ENCODE measurements at places on chromosomes 1 and 21. TPM values are rescaled to one million over a fixed set of nuclear protein-coding genes. Genes with fewer than 3 reads are reported as not detected.

The SPRR1A gene
- not detected for total RNA-seq

The TRIM62 gene
- total RNA-seq: 5.6 TPM

The HOOK1 gene
- total RNA-seq: 0.90 TPM

GRCh38 chr1:112722601-112723510, 7.7 kb upstream of the PPM1J start:
- no peak for DNase-seq

The CHIA gene
- total RNA-seq: not detected

DNA sequence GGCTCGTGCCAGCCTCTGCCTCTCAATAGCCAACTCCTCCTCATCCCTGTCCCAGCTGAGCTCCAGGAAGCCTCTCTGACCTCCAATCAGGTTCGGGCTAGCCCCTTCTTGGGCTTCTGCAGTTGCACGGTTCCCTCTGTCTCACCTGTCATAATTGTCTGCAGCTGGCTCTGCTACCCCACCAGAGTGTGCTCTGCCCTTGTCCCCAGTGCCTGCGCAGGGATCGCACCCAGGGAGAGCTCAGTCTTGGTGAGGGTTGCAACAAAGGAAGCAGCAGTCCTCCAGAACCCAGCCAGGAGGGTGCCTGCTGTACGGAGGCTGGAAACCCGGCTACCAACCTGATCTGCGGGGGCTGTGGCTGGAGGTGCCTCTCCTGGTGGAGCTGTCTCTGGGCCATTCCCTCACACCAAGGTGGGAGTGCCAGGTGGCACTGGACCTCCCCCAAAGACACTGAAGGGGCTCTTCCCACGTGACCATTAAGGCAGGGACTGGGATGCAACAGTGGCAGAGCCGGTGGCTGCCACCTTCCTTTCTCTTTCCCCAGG, 63.5 kb upstream of the DMRTB1 start:
- no peak for DNase-seq

The KLHL20 gene
- 15.4 TPM for total RNA-seq

- DNase-seq: no peak
Observed at GRCh38 chr21:44654576-44655175, at the start of gene KRTAP12-4. Gene KRTAP12-4 (minus strand): TSS chr21:44654659. CDS start chr21:44654614, 45 bp downstream.

DNA sequence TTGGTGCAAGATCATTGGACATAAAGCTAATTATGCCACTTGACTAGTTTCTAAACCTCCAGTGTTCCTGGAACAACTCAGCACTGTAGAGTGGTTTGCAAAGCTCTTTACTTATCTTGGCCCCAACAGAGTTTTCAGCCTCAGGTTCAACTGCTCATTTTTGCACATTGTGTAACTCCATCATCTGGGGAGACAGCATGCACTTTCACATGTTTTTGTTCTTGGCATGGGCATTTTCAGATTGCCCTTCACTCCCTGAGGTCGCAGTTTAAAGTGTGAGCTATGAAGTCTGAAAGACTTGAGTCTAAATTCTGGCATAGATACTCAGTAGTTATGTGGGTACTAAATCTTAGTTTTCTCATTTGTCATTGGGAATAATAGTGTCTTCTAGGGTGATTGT, 5.1 kb downstream of the USP16 start:
- no peak for DNase-seq

DNA sequence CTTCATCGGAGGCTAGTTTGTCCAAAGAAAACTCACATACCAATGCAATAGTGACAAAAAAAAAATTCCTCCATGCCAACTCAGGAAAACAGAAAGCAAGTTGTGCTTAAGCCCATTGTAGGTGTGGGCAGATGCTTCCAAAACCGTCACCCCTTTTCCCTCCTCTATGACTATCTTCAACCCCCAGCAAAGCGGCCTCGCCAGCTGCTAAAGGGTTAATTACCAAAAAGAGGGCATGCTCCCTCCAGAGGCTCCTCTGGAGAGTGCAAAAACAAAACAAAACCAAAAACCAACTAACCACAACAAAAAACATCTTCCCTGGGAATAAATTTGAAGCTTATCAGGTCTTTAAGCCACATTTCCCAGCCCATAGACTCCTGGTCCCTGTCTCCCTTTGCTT, 1.2 kb downstream of the LMOD1 start:
- DNase-seq: no peak

DNA sequence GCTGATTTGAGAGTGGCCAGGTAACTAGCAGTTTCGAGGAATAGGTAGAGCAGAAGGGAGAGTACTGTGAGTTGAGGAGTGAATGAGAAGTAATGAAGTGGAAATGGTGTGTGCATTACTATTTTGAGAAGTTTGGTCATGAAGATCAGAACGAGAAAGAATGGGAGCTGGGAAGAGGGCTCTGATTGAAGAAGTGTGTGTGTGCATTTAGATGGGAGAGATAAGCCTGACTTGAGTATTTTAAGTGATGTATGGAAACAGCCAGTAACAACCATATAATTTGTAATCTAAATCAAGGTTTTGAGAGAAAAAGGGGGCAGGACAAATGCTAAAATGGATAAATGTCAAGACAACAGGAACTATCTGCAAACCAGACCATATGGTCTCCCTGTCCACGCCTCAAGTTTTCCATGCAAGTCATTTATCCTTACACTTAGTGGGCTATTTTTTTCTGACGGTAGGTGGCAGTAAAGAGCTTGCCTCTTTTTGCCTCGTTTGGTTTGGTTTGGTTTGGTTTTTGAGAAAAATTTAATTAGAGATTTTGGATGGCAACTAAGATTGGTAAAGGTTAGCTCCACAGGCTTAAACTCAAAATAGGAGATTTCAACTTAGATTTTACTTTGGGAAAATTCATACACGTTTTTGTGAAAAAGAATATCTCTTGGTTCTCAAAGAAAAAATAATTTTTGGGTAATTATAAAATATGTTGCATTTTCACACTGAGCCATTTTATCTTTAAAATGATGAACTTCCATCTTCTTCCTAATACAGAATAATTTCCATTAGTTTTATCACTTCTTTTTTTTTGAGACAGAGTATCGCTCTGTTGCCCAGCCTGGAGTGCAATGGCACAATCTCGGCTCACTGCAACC, 9.5 kb upstream of the B3GALNT2 start:
- no peak for DNase-seq

DNA sequence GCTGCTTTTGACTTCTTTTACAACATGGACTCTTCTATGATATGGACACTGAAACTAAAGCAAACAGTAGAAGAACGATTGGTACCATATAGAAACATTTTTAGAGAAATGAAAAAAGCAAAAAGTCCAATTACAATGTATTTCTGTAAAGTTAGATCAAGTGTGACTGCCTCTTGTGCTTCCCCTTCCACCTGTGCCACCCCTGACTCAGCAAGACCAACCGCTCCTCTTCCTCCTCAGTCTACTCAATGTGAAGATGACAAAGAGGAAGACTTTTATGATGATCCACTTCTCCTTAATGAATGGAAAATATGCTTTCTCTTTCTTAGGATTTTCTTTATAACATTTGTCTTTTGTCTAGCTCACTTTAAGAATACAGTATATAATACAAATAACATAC, 66.9 kb downstream of the PHTF1 start:
- no peak for DNase-seq

The HSPB7 gene
- not detected for total RNA-seq

The CSF1 gene
- 252 TPM for total RNA-seq

DNA sequence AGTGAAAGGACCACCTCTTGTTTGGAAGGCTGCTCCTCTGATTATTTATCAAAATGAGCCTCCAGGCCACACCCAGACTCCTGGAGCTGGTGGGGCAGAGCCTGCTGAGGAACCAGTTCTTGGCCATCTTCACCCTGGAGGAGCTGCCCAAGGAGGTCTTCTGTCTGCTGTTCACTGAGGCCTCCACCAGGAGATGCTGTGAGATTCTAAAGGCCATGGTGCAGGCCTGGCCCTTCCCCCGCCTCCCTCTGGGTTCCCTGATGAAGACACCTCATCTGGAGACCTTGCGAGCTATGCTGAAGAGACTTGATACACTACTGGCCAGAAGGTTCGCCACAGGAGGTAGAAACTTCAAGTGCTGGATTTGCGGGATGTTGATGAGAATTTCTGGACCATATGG, 61.7 kb upstream of the GJA8 start:
- DNase-seq: no peak

DNA sequence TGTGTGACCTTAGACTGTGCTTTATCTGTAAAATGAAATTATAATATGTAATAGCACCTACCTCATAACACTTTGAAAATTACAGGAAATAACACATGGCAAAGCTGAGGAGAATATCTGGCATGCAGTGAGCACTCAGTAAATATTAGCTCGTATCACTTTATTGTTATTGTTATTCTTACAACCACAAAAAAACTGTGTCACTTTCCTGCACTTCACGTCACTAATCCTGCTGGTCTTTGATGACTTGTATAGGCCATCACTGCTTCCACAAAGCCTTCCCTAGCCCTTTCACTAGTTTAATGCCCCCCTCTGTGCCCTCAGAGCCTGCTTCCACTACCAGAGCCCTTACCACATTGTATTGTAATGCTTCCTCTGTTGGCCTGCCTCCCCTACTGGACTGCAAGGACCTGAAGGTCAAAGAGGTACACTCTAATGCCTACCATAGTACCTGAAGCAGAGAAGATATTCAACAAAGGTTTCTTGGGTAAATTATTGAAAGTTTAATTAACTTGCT, 231.6 kb downstream of the NFIA start:
- DNase-seq: no peak

The CAPN9 gene
- not detected for total RNA-seq

- DNase-seq: no peak
Observed at GRCh38 chr1:87781554-87781953, 452.9 kb downstream of the LMO4 start.

GRCh38 chr1:78092643-78093042, 46.9 kb downstream of the GIPC2 start:
- DNase-seq: no peak

The VWA1 gene
- 4.7 TPM for total RNA-seq

GRCh38 chr1:11413986-11414391, 65.0 kb upstream of the DISP3 start:
- DNase-seq: no peak

DNA sequence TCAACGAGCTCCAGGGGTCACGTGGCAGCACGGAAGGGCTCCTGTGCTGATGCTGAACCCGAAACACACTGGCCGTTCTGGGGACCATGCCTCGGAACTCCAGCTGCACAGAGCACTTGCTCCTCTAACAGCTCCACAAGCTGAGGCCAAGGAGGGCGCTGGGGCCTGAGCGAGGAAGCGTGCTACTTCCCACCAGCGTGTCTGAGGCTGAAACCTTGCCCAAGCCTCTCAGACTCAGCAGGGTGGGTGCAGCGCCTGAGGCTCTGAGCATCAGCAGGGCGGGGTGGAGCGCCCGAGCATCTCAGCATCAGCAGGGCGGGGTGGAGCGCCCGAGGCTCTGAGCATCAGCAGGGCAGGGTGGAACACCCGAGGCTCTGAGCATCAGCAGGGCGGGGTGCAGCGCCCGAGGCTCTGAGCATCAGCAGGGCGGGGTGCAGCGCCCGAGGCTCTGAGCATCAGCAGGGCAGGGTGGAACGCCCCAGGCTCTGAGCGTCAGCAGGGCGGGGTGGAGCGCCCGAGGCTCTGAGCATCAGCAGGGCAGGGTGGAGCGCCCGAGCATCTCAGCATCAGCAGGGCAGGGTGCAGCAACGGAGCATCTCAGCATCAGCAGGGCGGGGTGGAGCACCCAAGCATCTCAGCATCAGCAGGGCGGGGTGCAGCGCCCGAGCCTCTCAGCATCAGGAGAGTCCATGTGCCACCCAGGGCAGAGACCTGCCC, 9.6 kb downstream of the WRAP73 start:
- DNase-seq: no peak

GRCh38 chr1:228197555-228198147, 10.2 kb upstream of the OBSCN start:
- DNase-seq: no peak

The TNN gene
- total RNA-seq: not detected

DNA sequence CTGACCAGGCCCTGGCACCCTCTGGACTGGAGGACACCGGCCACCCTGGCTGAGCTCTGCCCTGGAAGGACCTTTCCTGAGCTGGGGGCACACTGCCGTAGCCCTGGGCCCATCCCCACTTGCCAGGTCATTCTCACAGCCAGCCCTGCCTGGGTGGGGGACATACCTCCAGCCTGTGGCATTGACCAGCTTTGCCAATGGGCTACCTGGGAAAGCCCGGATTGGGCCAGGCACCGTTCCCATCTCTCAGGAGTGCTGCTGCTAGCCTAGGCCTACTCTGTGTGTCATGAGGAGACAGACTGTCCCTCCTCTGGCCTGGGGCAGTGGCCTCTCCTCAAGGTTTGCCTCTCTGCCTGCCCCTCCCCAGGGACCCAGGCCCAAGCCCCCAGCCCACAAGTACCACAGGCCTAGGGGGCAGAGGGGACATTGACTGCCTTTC, 40.0 kb downstream of the COQ8A start:
- DNase-seq: no peak

- DNase-seq: no peak
Observed at GRCh38 chr21:31260790-31261189, 83.3 kb downstream of the TIAM1 start.

The PRR9 gene
- total RNA-seq: not detected

DNA sequence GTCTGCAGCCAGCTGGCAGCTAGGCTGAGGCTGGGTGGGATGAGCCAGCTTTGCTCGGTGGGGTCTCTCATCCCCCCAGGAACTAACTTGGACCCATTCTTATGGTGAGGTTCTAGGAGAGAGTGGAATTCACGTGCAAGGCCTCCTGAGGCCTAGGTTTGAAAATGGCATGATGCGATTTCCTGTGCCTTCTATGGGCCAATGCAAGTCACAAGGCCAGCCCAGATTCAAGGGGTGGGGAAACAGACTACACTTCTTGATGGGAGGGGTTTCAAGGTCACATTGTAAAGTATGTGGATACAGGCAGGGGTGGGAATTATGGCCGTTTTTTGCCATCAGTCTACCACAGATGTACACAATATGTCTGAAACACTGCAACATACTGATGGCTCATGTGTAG, 48.3 kb downstream of the HTR6 start:
- no peak for DNase-seq

- no peak for DNase-seq
Observed at GRCh38 chr1:107419003-107419402, 278.2 kb downstream of the NTNG1 start.

- DNase-seq: no peak
Observed at GRCh38 chr1:3939242-3940080, 39.4 kb upstream of the C1orf174 start.

The PADI3 gene
- not detected for total RNA-seq

The CNKSR1 gene
- 3.4 TPM for total RNA-seq

DNA sequence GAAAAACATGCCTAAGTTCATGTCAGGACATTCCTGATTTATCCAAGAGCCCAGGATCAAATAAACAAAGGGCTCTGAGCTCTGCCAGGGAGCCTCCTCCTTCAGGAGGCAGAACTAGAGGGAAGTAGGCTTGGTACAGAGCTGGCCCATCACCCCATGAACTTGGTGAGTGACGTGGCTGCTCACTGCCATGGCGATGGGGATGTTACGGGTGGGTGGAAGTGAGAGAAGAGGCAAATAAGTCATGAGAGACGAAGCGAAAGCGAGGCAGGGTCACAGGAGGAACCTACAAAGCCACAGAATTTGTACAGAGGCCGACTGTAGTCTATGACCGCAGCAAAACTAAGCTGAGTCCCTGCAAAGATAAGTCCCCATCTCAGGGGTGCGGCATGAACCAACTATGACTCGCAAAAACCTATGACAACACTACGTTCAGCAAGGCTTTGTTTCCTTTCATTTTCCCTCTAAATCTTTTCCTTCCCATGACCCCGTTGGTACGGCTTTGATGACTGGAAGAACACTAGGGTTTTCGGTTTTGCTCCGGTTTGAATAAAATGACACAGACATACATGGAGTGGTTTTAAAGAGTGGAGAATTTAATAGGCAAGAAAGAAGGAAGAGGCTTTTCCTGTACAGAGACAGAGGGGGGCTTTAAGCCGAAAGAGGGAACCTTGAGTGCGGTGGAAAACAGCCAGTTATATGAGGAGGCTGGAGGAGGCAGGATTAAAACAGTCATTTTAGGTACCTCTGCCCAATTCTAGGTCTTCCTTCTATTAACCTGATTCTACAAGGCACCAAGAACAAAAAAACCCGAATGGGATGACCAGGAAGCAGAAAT, 74.1 kb downstream of the CD46 start:
- DNase-seq: peak; percentile 87

The C1orf185 gene
- total RNA-seq: not detected

Measured in activated T-helper 2 cell treated with anti-CD3 and anti-CD28 coated beads, Interferon-gamma antibody, Interleukin-2, Interleukin-4, amounts not matched to agents 10 μg/mL and 5 μg/mL and 100 μg/mL, durations not matched to agents 14 hours and 24 hours and 36 hours (primary cell).